ENCODE measurements at places on chromosomes 5 and 9.

DNA sequence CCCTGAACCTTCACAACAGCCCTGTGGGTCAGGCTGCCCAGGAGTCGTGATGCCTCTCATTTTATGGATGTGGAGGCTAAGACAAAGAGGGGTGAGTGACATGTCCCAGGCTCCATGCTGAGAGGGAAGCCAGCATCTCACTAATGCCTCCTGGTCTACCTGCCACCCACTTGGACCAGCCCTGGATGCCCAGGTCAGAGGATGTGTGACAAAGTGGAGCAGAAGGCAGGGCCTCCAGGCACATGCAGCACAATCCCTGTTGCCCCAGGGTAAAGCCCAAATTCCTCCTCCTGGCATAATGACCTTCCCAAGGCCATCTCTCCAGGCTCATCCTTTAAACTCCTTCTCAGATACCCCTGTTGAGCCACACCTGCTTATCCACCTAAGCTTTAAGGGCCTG is 51.4 kb upstream of the XPA start:
- no peak for DNase-seq

DNA sequence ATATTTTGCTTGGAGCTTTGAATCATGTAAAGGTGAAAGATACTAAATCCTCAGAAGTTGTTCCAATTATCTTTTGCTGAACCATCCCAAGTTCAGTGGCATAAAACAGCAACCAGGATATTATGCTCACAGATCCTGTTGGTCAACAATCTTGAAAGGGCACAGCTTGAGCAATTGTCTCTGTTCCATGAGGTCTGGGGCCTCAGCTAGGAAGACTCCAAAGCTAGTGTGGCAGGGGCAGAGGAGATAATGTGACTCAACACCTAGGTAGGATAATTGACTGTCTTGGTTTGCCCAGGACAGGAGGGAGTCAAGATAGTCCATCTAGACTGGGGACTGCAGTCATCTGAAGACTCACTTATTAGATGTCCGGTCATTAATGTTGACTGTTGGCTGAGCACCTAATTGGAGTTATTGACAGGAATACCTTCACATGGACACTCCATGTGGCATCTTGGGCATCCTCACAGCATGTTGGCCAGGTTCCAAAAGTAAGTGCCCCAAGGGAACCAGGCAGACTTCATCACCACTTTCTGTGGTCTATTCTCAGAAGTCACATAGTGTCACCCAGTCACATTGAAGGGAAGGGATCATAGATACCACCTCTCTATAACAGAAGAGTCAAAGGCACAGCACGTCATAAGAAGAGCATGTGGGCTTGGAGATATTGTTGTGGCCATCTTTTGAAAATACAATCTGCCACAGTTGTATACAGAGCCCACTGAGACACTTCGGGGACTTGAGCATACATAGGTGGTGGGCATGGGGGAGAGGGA is 88.4 kb upstream of the GPBP1 start:
- DNase-seq = no peak

DNA sequence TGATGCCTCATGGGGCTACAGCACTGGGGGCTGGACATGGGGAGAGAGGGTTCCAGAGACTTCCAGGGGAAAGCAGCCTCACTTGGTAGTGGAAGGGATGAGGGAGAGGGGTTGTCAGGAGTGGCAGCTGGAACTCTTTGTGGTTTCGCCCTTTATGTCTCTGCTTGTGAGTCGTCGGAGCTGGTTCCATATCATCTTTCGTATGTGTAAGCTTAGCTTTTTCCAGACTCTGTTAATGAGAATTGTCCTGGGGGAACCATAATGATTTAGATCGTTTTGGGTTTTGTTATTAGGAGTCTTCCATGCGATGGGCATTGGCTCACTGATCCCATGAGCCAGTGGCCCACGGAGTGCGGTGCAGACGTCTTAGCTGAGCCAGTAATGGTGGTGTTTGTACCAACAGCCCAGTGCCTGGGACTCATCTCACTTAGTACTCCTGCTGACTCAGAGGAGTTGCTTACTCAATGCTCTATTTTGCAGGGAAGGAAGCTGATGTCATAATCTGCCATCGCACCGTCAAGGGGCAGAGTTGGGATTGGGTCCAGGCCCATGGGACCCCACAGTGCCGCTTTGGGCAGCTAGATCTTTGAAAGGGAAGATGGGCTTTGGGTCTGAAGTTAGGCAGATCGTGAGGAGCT is 48.5 kb downstream of the NEK6 start:
- no peak for DNase-seq

DNA sequence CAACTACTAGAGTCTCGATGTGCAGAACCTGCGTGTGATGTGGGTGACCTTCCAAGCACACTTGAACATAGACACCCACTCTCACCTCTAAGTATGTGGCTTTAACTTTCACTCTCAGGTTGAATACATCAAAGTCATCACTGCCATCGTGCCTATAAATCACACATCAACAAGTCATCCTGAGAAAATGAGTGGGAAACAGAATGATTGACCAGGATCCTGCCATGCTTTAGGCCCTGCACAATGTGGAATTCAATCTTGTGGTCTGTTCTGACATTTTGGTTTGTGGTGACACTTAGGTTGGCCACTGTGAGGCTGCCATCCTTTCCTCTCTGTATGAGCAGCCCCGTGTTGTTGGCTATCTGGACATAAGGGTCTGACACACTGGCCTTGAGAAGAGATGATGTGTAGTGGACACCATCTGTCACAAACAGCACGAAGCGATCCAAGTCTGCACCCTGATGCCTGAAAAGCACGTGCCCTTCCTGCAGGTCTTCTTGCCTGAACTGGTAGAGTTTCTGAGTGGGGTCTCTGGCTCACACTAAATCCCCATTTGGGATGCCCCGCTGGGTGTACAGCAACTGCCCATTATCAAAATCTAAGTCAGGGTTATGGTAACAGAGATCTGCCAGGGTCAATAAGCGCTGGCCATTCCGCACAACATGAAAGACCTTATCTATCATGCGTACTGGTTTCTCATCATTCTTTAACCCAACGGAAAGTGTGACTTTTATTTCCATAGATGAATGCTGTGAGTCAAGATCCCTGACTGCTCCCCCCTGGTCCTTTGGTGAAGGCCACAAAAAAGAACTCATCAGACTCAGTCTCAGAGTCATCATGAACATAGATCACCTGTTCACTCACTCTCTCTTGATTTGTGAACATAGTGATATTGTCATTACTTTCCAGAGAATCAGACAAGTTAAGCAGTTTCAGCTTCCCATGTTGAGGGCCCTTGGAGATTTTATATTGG is 116.6 kb downstream of the ESM1 start:
- no peak for DNase-seq

- DNase-seq = no peak
Measured at GRCh38 chr5:95940758-95941682, 20.6 kb downstream of the ELL2 start.

GRCh38 chr9:35619800-35620158 is 1.6 kb upstream of the CD72 start:
- DNase-seq = no peak

- DNase-seq = no peak
Measured at GRCh38 chr5:42360616-42361314, 62.5 kb upstream of the GHR start.

- DNase-seq = no peak
Measured at GRCh38 chr9:38432922-38433510, 8.8 kb upstream of the IGFBPL1 start.

DNA sequence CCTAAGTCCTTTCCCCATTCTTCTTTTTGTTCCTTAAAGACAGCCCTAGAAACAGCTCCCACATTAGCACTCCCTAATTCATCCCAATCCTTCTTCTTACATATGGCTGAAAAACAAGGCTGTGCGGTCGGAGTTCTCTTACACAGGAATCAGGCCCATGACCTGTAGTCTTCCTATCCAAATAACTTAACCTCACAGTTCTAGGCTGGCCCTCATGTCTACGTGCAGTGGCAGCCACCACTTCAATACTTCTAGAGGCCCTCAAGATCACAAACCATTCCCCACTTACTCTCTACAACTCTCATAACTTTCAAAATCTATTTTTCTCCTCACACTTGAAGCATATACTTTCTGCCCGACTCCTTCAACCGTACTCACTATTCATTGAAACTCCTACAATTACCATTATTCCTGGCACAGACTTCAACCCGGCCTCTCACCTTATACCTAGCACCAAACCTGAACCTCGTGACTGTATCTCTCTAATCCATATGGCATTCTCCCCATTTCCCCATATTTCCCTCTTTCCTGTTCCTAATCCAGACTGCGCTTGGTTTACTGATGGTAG is 59.3 kb downstream of the RAPGEF6 start:
- no peak for DNase-seq

DNA sequence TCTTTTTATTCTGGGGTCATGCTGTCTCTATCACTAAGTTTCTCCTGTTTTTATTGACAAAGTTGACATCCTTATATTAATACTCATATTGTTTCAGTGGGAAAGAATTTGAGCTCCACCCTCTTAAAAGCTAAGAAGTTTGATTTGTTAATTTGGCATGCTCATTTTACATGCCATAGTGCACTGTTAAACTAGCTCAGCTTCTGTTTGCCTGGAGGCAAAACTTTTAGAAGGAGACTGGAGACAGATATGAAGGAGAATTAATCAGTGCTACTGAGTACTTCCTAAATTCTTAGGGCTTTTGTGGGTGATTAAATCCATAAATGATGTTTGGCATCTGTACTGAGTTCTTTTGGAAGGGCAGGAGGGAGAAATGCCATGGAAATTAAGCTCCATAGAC is 138.9 kb downstream of the NTRK2 start:
- DNase-seq = no peak

DNA sequence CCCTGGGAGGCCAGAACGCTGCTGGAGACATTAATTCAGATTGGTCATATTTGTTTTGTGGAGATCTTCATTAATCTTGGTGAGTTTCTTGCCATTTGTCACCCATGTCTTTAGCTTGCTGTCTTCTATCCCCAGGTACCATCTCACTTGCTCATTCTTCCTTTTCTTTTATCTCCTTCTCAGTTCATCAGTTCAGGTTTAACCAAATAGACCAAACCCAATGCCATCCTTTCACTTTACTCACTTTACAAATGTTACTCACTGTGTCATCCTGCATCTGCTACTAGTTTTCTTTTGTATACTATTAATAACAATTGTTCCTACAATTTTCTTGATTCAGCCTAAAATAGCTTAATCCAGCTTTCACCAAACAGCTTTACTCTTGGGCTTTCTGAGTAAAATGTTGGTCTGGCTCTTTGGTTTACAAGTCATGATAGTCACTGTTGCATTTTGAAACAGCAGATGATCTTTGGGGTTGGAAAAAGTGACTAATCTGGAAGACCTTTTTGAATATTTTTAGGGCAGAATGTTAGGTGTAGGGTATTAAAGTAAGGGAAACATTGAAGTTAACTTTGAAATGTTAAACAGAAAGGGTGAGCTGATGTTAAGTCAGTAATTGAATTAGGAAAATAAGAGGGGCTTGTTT is 246.9 kb downstream of the ZSWIM6 start:
- no peak for DNase-seq

All from muscle of back (tissue), 13 donors.